Cardiac muscle cell (in vitro differentiated cells and primary cell): ENCODE measurements at places on chromosomes 16 and 17.

DNA sequence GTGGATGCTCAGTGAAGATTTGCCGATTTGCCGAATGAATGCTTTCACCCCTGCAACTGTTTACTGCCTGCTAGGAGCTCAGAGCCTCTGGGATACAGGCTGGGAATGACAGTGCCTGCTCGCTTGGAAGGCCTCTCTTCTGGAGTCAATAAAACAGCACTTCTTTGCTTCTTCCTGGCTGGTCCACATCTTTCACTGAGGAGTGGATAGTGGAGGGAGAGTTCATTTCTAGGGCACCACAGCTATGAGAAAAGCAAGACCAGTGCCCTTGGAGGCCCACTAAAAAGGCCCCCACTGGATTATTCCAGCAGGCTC is 3.1 kb upstream of the USP7 start:
- DNase-seq: no peak

DNA sequence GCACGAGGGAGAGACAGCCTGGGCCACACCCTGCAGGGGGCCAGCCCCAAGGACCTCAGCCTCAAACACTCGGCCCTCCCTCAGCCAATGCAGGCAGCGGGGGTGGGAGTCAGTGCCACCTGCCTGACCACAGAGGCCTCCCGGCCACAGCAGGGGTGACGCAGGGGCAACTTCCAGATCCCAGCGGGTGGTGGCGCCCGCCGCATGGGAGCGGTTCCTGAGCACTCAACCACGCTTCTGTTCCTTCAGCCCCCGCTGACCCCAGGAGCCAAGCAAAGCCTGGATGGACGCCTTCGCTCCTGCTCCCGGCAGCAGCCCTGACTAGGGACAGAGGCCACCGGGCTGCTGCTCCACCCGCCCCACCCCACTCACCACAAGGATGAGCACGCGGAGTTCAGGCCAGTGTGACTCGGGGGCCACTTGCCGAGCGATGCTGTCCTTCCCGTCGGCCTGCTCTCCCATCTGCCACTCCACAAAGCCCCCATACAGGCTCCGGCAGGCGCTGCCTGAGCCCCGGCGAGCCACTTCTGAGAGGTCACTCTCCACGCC is 5.0 kb upstream of the CYBA start:
- DNase-seq: no peak

DNA sequence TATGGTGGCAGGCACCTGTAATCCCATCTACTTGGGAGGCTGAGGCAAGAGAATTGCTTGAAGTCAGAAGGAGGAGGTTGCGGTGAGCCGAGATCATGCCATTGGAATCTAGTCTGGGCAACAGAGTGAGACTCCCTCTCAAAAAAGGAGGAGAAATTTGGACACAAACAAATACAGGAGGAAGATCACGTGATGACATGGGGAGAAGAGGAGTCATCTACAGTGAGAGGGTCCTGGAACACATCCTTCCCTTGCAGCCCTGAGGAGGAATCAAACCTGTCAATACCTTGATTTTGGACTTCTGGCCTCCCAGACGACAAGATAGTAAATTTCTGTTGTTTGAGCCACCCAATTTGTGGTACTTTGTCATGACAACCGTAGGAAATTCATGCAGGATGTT is 671.9 kb upstream of the EEF2KMT start:
- no peak for DNase-seq

DNA sequence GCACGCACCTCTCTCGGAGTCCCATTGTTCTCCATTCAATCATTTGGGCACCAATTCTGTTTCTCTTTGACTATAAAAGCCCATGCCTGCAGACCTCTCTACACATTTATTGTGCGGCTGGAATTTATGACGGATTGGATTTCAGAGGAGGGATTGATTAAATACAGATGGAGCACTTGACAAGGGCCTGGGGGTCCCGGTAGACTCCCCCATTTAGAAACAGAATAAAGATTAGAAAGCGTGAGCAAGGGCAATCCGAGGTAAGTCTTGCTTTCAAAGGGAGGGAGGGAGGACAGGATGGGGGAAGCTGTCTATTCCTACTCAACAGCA is 15.1 kb upstream of the PITPNM3 start:
- no peak for DNase-seq

DNA sequence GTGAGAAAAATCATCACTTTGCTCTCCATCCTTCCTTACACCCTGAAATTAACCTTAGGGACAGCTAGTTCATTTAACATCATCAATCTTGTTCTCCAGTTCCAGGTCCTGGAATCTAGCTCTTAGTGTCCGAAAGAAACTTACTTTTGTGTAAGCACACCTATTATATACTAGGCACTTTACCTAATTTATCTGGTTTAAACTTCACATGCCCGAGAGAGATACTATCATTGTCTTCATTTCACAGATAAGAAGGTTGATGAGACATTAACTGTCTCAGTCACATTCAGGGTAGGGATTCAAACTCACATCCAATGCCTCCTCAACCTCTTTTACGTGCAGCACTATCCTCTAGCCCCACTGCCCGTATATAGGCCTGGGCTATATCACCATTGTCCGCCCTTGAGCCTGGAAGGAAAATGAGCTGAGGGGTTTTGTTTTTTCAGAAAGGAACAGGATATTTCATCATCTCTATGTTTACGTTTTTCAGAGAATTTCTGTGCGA is 501 bp upstream of the AP2B1 start:
- DNase-seq: no peak

DNA sequence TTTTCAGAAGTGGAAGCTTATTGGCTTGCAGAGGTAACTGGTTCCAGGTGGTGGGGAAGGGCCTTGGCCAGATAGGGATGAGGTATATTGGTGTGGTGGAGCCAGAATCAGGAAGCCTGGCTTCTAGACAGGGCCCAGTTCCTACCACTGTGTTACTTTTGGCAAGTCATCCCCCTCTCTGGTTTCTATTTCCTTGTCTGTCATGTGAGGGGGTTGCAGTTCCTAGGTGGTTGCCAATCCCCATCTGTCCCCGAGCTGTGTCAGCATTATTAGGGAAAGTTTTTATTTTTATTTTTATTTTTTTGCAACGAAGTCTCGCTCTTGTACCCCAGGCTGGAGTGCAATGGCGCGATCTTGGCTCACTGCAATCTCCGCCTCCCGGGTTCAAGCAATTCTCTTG is 3.0 kb downstream of the SMCR8 start:
- DNase-seq: no peak

GRCh38 chr16:2985893-2986355 is 5.7 kb upstream of the PKMYT1 start:
- no peak for DNase-seq

DNA sequence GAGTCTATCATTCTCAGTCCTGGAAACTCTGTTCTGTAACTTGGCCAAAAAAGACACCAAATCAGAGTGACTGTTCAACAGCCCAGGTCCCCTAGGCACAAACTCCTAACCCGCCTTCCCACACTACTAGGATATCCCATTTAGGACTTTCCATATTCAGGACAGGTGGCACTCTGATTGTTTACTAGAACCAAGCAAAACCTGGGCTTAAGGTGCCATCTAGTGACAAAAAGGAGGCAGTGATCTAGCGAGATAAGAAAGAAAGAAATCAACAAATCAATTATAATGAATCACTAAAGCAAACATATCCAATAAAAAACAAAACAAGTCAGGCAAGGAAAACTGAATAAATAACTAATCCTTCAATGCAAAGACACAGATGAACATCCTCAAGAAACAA is 203.9 kb downstream of the CEP112 start:
- peak; percentile 49 for DNase-seq

DNA sequence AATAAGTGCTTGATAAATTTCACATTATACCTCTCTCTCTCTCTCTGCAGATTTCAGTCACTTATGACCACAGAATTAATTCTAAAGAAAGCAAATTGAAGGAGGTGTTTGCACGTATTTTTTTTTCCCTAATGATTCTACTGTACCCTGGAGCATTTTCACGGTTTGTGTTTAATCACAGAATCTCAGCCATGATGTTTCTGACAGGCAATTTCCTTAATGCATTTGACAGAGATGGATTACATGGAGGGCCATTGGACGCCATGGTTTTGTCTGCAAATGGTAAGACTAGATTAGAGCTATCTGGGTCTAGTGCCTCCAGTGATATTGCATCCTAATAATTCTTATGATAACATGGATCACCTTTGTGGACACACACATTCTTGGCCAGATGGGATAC is 147.5 kb upstream of the RBFOX1 start:
- DNase-seq: no peak

DNA sequence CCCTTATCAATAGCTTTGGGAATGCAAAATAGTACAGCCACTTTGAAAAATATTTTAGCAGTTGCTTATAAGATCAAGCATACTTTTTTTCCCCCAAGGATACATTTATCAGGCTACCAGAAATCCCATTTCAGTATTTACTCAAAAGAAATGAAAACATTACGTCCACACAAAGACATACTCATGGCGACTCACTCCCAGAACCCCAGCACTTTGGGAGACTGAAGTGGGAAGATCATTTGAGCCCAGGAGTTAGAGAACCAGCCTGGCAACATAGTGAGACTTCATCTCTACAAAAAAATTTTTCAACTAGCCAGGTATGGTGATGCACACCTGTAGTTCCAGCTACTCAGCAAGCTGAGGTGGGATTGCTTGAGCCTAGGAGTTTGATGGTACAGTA is 5.9 kb downstream of the SKA2 start:
- DNase-seq: no peak

- DNase-seq: no peak
These were observed 31.8 kb downstream of the NSRP1 start for GRCh38 chr17:30148376-30148775.

- DNase-seq: peak; percentile 23
These were observed 789 bp downstream of the CSNK1D start for GRCh38 chr17:82272495-82273326.

DNA sequence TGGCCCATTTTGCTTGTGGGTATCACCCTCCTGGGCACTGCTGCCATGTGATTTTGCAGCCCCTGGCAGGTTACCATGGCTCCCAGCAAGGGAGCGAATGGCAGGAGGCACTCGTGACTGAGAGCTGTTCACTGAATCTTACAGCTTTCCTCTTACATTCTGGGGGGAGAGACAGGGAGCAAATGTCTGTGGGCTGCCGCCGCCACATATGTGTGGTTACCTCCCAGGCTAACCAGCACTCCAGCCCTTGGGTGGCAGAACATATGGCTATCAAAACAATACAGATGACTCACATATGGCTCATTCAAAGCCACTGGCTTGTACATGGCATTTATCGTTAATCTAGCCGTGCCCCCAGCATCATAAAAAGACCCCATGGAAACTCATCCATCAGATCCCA is 19.8 kb downstream of the GTF3C1 start:
- peak; percentile 50 for DNase-seq
